ENCODE measurements at places on chromosomes 7 and 10.

GRCh38 chr10:97319671-97320479 lies 804 bp downstream of the FRAT1 start:
- DNase-seq: peak; percentile 36

DNA sequence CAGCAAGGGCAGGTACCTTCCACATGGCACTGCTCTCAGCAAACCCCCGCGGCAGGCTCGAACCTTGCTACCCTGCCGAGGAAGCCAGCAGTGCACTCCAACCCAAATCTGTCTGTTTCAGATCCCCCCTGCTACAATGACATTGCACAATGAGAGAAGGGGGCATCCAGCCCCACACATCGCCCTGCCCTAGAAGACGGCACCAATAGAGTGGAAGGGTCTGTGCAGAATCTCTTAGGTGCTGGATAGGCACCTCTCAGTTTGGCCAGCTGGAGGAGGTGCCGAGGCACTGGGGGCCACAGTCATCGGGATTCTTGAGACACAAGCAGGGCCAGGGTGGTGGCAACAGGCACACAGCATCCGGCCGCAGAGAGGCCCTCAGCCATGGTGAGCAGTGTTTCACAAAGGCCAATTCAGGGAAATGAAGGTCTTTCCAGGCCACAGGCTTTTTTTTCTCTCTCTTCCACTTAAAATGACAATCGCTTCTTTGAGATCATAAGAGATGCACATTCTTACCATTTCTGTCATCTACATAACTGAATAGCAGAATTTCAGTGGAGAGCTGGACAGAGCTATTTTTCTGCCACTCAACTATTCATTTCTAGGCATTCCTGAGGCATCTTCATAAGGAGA lies 281.3 kb downstream of the TNS3 start:
- no peak for DNase-seq

GRCh38 chr10:84549368-84550165 lies 221.2 kb downstream of the CCSER2 start:
- no peak for DNase-seq

GRCh38 chr7:37018954-37019353 lies 294.7 kb upstream of the AOAH start:
- DNase-seq: no peak

GRCh38 chr10:86391986-86392722 lies 25.6 kb upstream of the GRID1 start:
- no peak for DNase-seq

DNA sequence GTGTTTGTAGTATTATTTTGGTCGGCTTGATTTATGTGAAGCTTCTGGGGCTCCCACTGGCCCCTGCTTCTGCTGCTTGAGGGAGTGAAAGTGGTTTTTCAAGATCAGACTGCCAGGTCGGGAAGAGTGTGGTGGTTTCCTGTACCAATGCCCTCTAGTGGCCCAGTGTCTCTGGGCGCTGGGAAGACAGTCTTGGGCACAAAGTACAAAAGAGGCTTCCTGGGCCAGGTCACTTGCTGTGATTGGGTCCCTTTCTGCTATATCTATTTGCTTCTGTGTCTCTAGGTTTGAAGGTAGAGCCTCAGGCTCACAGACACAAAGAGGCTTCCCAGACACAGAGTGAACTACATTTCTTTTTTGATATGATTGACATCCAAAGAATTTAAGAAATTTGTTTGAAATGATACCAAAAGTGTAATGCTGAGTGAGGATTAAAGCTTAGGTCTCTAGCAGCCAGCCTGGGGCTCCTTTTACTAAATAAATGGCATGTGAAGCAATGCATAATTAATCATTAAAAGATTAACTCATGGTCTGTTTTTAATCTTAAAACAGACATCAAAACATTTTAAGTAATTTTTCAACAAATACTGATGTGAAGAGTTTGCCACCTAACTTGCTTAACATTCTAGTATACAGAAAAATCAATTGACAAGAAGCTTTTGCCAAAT lies 36.3 kb downstream of the ABCB1 start:
- DNase-seq: no peak
